ENCODE measurements at places on chromosomes 4 and X.

- DNase-seq, result no peak
Measured at GRCh38 chrX:127390316-127390715, 570.8 kb downstream of the PRR32 start.

DNA sequence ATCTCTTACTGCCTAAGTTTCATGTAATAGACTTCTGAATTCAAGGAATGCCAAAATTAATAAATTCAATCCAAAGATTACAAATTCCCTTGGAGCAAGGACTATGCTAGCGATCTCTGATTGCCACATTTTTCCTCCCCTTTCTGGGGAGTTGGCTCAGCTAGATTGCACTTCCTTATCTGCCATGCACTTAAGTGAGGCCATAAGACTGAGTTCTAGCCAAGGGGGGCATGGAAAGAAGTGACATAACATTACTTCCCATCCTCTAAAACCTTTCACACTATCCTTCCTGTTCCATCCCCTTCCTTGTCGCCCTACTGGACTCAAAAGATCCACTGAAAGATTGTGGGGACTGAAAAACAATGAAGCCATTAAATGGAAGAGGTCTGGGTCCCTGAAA is 53.8 kb upstream of the TXK start:
- DNase-seq, result no peak

- no peak for DNase-seq
Measured at GRCh38 chr4:154858166-154858565, 77.1 kb downstream of the RBM46 start.

- no peak for DNase-seq
Measured at GRCh38 chr4:27428661-27429060, 568.0 kb downstream of the STIM2 start.

GRCh38 chrX:133412665-133413064 is 2.6 kb downstream of the GPC4 start:
- DNase-seq, result no peak

- DNase-seq, result no peak
Measured at GRCh38 chr4:97105347-97106099, 1037.8 kb downstream of the STPG2 start.

- DNase-seq, result no peak
Measured at GRCh38 chrX:150648296-150648940, 44.8 kb upstream of the MTMR1 start.

DNA sequence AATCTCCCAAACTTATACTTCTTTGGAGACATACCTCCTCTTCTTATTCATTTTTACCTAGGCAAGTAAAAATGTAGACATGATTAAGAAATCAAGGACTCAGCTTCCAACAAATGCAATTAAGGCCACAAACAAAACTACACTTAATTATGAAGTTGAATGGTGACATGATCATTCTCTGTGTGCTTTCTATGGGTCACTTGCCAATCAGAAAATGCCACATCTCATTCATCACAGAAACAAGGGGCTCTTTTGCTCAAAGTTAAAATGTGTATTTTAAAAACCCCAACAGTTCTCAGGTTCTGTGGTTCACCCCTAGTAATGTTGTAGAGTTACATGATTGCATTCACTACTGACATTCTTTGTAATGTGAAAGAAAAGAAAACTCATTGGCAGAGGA is 273.5 kb downstream of the DCHS2 start:
- DNase-seq, result no peak

DNA sequence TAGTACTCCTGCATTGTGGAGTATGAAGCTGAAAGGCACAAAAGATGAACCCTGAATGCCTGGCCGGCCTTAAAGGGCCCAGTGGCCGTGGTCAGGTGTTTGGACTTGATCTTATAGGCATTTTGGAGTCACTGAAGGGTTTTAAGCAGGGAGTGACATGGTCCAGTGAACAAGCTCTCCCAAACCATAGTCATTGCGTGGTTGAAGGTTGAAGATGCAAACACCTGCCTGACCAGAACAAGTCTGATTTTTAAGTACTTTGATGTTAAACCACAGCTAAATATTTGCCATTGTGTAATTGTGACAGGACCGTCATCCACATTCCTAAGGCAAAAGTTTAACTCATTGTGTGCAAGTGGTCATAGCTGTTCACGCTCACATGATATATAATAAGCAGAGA is 3.3 kb downstream of the STK32B start:
- no peak for DNase-seq

DNA sequence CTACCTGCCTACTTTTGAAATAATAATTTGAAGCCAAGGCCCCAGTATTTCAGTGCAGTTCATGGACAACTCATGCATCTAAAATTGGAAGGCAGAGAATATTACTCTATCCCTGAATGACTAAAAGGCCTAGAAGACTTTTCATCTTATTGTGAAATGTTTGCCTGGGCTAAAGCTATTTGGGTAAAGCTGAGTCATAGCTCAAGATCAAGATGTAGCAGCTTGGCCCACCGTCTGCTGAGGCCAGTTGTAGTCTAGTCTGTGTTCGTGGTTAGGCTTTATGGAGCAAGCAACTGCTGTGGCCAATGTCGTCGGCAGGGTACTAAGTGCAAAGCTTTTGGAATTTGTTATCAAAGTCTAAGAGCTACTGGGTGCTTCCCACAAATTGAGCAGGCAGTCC is 929.1 kb downstream of the RAB28 start:
- DNase-seq, result no peak

DNA sequence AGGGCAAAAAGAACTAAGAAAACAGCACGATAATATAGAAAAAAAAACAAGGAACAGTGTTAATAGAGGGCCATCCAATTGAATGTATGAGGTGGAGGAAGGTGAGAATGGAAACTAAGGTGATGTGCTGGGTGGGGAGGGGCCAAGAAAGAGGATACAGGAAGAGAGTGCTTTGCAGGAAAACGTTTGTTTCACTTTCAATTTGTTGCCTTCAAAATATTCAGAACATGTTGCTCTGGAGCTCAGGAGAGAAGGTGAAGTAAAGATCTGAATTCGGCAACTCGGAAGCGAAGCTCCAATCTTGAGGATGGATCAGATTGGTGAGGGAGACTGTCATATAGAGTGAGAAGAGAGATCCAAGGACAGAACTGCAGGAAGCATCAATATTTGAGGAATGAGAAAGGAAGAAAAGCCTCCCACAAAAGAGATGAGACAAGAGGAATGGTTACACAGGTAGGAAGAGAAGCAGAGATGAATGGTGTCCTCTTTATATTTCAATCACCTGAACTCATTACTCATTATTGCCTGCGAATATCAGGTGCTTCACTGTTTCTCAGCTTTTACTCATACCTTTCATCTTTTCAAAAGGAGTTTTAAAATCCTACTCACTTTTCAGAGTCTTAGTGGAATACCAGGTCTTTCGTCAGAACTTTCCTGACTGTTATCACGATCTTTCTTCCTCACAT is 14.7 kb upstream of the SEC24D start:
- DNase-seq, result peak; percentile 2

- no peak for DNase-seq
Measured at GRCh38 chr4:88600176-88600838, 8.0 kb downstream of the HERC3 start.

- DNase-seq, result no peak
Measured at GRCh38 chr4:158130204-158130603, 42.6 kb downstream of the GASK1B start.

GRCh38 chr4:160498211-160498610 is 1395.3 kb downstream of the RAPGEF2 start:
- no peak for DNase-seq

- peak; percentile 36 for DNase-seq
Measured at GRCh38 chr4:6591313-6591712, 16.3 kb downstream of the MAN2B2 start.

GRCh38 chr4:8117278-8117682 is 41.3 kb downstream of the ABLIM2 start:
- DNase-seq, result peak; percentile 30

DNA sequence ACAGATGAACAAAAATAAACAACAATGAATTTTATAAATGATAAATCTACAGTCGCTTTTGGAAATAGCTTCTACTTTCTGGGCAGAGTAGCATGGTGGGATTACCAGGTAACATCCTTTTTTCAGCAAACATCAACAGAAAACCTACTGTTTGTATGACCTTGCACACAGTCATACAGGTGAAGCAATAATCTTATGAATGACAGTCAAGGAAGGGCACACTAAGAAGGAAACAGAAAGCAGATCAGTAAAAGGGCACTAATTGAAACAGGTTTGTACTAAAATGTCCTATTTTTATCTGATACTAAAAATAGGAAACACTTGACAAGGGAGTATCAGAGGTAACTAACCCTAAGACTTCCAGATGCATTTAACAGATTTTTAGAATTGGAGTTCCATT is 108.9 kb downstream of the DLG3 start:
- DNase-seq, result no peak

DNA sequence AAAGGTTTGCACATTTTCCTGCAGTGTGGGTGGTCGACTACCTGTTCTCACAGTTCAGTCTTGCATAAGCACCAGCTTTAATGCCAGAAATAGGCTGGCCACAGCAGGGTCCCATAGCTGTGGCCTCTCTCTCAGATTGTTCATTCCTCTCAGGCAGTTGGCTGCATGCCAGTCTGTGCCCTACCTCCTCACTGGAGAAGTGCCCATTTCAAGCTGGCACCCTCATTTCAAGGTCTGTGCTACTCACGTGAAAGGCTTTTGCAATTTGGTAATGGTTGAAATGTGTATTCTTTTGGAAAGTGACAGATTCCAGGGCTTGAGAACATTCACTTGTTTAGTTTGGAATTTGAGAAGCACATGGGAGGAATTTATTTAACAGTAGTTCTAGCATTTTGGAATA is 28.9 kb upstream of the MTMR1 start:
- no peak for DNase-seq

- no peak for DNase-seq
Measured at GRCh38 chr4:98564852-98565251, 93.6 kb downstream of the TSPAN5 start.

- no peak for DNase-seq
Measured at GRCh38 chr4:39528061-39528465, 824 bp upstream of the UGDH start.

- DNase-seq, result no peak
Measured at GRCh38 chr4:18021470-18021719, 160 bp downstream of the LCORL start.

DNA sequence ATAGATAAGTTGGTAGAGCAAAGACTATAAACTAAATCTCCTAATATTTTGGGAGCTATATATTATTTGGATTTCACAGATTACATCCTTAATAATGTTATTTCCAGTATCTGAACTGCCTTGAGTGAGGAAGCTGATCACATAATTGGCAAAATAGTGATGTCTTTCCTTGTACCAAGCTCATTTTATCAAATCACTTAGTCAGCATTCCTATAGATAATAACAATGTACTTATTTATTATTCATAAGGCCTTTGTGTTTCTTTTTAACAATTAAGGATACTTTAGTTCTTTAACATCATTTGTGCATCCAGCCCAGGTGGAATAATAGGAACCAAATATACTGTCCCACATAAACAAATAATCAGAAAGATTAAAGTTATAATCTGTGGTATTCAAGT is 1093.6 kb downstream of the PCDH18 start:
- no peak for DNase-seq

GRCh38 chr4:102858828-102859464 is 9.8 kb upstream of the CISD2 start:
- DNase-seq, result no peak

DNA sequence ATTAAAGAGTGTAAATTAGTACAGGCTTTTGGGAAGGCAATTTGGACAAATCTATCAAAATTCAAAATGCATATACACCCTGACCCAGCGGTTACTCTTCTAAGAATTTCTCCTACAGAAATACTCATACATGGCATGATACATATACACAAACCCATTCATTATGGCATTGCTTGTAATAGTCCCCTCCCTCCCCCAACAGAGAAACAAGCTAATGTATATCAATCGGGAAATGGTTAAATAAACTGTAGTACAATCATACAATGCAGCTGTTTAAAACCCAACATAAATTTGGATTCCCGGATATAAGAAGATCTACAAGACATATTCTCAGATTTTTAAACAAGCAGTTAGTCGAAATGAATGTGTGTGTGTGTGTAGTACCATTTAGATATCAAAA is 808 bp downstream of the HUWE1 start:
- no peak for DNase-seq

DNA sequence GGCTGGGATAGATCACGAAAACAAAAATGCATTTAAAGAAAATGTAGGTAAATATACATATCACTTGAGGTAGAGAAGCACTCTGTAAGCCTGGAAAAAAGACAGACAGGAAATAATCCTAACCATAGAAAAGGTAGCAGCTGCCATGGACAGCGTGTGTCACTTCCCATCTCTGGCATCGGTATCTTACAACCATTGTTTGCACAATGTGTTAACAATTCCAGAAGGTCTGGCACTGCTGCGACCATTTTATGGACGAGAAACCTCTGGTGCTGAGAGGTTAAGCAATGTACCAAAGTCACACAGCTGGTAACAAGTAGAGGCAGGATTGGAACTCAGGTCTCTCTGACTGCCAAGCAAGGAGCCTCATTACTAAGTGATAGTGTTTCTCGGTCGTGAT is 1.7 kb upstream of the MTNR1A start:
- DNase-seq, result no peak

DNA sequence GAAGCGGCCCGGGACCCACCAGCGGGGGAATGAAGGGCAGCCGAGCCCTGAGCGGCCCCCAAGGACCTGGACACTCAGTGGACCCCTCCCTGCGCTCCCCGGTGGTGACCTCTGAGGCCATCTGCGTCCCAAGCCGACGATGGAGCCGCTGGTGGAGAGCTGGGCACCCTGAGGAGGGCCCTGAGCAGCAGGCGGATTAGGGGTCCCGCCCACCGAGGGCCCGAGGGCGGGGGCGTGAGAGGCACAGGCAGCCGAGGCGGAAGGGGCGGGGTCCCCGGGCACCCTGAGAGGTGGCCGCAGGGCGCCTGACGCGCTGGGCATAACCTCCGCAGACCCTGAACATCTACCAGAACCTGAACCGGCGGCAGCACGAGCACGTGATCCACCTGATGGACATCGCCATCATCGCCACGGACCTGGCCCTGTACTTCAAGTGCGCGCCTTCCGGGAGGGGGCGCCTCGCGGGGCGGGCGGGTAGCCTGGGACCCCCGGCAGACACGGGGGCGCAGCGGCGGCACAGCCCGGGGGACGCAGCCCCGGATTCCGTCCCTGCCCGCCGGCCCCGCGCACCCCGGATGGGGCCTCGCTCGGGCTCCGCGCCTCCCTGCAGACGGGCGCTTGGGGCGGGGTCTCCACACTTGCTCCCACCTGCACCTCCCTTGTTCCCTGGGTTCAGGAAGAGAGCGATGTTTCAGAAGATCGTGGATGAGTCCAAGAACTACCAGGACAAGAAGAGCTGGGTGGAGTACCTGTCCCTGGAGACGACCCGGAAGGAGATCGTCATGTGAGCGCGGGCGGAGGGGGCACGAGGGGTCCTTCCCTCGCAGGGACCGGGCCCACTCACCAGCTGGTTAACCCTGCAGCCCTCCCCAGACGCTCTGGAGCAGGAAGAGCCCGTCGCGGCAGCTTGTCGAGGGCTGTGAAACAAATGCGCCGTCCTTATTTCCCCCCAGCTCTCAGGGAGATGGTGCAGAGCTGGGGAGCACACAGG is 10.3 kb downstream of the ATP5ME start:
- peak; percentile 78 for DNase-seq
